ENCODE measurements at places on chromosomes 2 and 18.

DNA sequence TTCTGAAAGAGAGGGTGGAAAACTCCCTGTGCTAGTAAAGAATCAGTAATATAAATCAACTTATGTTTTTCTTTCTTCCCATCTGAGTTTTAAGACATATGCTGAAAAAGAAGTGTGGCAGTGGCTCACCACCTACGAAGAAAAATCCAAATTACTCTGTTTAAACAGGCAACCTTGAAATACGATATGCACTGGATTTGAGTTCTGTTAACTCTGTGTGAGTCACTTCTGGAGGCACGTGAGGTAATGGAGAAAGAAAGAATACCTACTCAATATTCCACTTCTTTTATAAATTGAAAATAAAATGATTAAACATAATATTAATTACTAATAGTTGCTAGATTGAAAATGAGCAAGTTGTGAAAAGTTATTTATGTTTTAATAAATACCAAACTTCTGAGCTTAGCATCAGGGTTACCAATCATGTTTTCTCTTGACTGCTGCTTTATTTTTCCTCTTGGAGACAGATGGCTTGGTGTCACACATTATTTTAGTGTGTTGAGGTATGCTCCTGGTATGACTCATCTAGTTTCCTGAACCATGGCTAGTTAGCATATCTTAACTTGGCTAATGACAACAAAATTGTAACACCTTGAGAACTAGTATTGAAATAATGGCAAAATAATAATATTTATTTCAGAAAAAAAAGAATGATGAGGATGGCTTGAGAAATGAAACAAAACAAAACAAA is 1705.5 kb upstream of the PIK3C3 start:
- no peak for DNase-seq

DNA sequence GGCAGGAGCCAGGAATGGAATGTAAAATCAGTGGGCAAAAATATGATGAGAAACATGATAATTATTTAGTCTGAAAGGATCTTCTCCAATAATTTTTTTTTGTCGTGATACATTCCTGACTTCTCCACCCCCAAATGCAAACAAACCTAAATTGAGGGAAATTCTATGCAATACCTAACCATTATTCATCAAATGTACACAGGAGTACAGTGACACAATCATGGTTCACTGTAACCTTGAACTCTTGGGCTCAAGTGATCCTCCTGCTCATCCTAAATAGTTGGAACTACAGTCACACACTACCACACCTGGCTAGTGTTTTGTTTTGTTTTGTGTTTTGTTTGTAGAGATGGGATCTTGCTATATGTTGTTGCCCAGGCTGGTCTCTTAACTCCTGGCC is 46.5 kb downstream of the RAB10 start:
- no peak for DNase-seq

- no peak for DNase-seq
Observed at GRCh38 chr2:238320648-238321281, 447 bp downstream of the TRAF3IP1 start.

GRCh38 chr18:13233787-13234783 is 15.5 kb downstream of the LDLRAD4 start:
- no peak for DNase-seq

DNA sequence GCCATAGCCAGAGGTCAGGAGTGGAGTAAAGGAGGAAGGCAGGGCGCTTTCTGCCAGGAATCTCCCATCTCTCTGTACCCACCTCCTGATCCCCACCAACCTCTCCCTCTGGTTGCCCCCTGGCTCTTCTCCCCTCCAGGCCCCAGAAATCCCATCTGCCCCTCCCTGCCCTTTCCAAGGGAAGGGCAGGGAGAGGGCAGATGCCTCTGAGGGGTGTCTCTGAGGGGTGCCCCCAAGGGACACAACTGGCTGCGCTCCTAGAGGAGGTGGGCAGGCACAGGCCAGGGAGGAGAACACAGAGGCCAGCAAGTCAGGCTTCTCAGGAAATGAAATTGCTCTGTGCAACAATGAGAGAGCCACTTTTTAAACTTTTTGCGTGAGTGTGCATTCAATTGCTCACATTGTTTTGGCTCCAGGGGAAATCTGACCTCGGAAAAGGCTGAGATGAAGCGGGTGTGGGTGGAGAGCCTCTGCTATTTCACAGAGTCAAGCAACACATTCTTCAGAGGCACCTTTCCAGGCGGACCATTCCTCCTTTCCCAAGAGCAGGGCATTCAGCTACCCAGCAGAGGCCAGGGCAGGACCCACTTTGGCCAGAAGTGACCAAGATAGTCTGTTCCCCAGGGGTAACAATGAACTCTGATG is 125.5 kb downstream of the SMAD7 start:
- peak; percentile 12 for DNase-seq

DNA sequence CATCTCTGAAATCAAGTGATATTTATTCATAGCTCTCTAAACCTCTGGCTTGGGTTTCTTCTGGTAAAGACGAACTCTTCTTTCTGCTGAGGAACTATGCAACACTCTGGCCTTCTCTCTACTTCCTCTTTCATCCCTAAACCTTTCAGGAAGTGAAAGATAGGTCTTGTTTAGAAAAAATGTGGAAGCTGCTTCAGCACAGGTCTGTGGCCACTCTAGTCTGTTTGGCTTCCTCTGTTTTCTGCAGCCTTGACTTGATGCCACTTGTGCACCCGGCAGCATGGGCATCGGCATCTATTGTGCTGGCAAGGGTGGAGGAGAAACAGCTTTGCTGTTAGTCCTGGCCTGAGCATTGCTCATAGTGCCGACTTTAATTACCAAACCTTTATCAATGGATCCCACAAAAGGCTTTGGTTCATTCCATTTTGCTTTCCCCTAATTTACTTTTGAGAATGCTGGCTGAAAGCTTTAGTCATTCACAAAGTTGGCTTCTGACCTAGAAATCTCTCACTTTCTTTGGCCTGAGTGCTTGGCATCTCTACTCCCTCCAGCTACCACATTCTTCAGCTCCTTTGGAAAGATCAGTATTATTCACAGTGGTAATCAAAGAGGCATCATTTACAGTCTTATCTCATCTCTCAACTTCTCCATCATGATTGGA is 32.0 kb upstream of the GPR39 start:
- no peak for DNase-seq

DNA sequence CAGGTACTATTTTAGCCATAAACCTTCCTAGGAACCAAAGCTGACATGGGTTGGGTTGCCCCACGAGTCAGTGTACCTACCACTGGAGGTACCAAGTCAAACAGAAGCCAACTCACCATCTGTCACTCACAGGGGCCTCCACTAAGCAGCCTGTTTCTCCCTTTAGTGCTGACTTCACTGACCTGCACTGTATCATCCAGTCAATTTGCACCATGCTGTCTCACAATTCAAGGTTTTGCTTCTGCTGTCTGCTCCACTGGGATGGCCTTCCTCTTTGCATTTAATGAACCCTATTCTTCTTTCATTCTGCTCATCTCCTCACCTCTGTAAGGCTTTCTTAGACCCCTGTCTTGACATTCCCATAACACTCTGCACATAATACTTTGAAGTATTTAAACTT is 47.2 kb downstream of the EIF2AK3 start:
- no peak for DNase-seq

Measured in activated CD4-positive, CD25-positive, alpha-beta regulatory T cell treated with anti-CD3 and anti-CD28 coated beads, Interleukin-2, amount 50 U/mL, for 72 hours (primary cell).